Renal pelvis (tissue), 12 donors: ENCODE measurements at places on chromosomes 1 and 21. TPM values are rescaled to one million over a fixed set of nuclear protein-coding genes. Genes with fewer than 3 reads are reported as not detected.

DNA sequence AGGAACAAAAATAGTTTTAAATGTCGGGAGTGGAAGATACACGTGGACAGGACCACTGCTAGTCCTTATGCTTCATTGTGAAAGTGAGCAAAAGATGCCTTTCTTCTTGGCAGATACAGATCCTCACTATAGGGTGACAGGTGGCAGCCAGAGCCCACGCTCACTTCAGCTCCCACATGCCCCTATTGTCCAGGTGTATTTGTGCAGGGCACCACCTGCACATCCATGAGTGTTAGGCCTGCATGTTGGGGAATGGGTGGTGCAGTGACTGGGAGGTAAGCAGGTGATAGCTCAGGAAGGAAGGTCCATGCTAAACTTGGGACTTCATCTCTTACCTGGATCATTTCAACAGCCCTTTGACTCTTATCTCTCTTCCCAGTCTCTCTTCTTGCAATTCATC is 27.4 kb downstream of the SLC5A9 start:
- no peak for DNase-seq

GRCh38 chr1:25565626-25566025 is 22.2 kb downstream of the LDLRAP1 start:
- DNase-seq, result no peak

- no peak for DNase-seq
Measured at GRCh38 chr1:68142036-68142435, 90.3 kb downstream of the WLS start.

GRCh38 chr1:58893257-58893869 is 109.5 kb upstream of the JUN start:
- no peak for DNase-seq

GRCh38 chr1:65423884-65424572 is 3.6 kb downstream of the LEPR start:
- DNase-seq, result no peak

Gene ADORA1
- polyA plus RNA-seq, result 5.5 TPM

Gene LCE1E
- polyA plus RNA-seq, result not detected

- DNase-seq, result no peak
Measured at GRCh38 chr1:92817986-92818764, 13.7 kb upstream of the RPL5 start.

Gene AGT
- 38.9 TPM for polyA plus RNA-seq
